ENCODE measurements at places on chromosomes 2 and 18.

- no peak for DNase-seq
These were observed 64.0 kb downstream of the MBP start for GRCh38 chr18:77068321-77069312.

DNA sequence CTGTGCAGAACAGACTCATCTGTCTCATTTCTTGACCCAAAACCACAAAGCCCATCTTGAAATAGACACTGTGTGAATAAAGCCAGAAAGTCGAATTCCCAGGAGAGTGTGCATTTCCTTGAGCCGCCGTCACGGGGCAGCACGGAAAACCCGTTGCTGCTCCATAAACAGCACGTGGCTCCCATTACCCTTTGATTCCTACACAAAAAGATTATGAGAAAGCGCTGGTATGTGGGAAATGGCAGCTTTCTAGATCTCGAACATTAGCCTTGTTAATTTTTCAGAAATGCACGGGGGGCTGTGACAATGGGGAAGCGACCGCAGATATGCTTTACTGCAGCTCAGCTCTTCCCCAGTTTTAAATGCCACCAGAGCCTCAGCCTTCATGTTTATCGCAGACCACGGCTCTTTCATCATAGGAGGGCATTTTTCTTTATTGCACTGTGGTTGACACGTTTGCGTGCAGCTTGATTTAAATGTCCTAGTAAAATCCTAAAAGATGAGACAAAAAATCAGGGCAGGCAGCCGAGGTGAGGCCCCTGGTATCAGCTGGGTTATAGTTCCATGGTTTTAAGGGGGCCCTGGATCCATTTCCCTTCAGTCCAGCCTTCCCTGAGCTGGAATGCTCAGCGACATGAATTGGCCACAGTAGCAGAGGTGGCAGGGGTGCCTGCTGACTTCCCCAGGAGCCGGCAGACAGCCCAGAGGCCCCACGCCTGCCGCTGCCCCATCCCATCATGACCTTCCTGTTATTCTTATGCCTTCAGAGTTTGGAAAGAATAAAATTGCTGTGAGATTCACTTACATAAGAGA, 249.3 kb downstream of the NDUFA10 start:
- DNase-seq, result no peak

DNA sequence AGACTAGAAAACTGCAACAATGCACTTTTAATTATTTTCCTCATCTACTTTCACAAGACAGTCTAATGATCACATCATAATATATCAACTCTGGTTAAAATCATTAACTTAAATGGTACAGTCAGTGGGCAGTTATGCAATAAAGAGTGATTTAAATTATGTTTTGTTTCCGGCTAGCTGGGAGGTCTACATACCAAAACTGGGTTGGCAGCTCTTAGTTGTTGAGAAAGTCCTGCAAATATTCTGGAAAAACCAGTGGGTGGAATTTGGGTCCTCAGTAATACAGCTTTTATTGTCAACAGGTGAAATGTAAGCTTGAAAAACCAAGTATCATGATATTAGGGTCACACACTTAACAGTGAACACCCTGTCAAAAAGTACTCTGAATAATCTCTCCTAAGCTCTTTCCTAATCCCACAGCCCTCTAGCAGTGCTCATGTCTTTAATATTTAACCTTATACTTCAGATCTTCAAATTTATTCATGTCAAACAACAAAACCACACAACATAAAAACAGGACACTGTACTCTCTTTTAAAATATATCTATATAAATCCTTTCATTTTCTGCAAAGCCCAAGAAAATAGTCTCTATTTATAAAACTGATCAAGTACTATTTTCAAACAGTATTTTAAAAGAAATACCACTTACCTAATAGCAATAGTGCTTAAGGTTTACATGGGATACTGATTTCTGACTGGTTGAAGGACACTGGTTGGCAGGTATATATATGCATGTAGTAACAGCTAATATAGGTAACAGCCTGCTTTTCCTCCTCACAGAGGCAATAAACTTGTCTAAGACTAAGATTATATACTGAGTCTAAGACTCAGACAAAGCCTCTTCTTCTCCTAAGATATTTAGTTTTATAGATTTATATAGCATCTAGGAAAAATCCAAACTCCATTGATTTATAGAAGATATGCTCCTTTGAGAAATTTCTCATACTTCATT, 103.8 kb downstream of the GAREM1 start:
- DNase-seq, result no peak

GRCh38 chr18:79487183-79487800, 91.6 kb downstream of the NFATC1 start:
- DNase-seq, result no peak

DNA sequence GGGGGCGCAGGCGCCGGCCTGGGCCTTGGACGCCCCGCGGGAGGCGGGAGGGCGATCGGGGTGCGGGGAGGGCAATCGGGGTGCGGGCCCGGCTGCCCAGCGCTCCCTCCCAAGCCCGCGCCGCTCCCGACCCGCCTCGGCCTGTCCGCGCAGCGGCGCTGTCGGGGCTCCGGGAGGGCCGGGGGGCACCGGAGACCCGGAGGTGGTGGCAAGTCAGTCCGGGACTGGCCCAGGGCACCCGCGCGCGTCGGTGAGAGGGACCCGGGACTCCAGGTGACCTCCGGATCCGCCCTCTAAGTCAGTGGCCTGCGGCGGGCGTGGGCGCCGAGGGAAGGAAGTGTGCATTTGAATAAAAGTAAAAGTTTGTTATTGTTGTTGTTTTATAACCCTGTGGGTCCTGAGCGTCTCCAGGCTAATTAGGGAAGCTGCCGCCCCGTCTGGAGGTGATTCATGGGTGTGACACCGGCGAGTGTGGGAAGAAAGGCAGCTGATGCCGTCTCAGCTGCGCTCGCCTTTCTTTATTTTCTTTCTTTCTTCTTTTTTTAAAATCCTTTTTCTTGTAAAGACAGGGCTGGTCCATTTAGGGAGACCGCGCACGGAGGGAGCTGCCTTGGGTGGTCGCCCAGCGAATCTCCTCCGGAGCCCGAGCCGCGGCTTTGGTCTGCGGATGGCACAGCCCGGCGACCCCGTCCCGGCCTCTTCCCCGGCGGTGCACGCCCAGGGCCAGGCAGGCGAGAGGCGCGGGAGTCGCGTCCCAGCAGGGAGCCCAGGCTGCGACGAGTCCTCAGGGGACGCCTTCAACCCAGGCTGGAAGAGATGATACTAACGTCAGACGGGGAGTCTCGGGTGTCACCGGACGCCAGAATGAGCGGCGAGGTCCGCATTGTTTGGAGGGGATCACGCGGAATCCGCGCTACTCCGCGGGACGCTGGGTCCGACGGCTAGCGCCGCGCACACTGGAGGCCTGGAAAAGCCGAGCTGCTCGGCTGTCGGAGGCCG, 627 bp upstream of the CRACDL start:
- no peak for DNase-seq
